Naive thymus-derived CD4-positive, alpha-beta T cell (primary cell): ENCODE measurements at places on chromosomes 11 and 22.

DNA sequence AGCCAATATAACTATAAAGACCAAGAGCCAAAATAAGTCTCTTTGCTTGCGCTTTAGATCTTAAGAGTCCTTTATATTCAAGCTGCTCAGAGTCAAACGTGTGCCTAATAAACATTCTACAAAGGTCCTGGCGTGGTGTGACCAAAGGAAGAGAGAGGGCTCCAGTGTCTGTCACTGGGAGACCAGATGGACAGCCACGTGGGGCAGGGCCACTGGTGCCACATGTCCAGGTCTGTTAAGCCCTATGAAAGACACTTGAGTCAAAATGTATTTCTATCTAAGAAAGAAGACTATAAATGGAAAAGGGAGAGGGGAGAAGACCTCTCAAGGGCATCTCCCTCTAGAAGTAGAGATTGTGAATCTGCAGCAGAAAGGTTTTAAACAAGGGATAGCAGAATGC lies 32.2 kb upstream of the EHF start:
- no peak for DNase-seq

DNA sequence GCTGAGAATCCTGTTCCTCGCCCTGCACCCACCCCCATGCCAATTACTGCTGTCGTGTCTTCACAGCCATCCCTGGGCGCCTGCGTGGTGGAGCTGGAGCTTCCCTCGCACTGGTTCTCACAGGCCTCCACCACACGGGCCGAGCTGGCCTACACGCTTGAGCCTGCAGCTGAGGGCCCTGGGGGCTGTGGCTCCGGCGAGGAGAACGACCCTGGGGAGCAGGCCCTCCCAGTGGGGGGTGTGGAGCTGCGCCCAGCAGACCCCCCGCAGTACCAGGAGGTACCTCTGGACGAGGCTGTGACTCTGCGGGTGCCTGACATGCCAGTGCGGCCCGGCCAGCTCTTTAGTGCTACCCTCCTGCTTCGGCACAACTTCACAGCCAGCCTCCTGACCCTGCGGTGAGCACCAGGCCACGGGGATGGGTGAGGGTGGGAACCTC lies 4.3 kb downstream of the TMEM132A start:
- no peak for DNase-seq

- no peak for DNase-seq
Observed at GRCh38 chr22:20213833-20214708, 54.0 kb downstream of the RTN4R start.

- no peak for DNase-seq
Observed at GRCh38 chr11:17408026-17408425, 19.6 kb upstream of the KCNJ11 start.

- no peak for DNase-seq
Observed at GRCh38 chr11:119878990-119879389, 150.0 kb upstream of the NECTIN1 start.

- DNase-seq, result no peak
Observed at GRCh38 chr11:724049-724777, 18.2 kb downstream of the EPS8L2 start.

- peak; percentile 52 for DNase-seq
Observed at GRCh38 chr11:65625628-65626342, 10.2 kb downstream of the PCNX3 start.

DNA sequence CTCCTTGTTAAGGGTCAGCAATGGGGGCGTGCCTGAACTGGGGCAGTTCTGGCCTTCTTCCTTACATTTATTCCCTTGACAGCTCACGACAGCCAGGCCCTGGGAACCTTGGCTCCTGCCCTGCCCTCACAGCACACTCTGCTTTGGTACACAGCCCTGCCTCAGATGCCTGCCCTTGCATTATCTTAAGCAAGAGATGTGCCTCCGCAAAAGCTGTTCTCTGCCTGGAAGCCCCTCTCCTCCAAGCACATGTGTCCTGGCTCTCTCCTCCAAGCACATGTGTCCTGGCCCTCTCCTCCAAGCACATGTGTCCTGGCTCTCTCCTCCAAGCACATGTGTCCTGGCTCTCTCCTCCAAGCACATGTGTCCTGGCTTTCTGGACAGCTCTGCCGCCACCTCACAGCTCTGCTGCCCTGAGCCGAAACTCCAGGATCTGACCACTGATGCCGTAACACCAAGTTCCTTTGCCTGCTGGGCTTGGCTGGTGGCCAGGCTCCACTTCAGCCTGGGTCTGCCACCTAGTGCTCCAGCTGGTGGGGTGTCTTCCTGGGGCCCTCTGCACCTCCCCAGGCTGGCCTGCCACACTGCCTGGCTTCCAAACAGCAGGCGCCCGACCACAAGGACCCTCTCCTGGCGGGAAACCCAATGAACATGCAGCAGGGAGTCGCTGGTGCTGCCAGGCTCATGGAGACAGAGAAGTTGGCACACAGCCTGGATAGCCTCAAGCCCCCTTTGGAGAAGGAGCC lies 53.0 kb downstream of the SCUBE1 start:
- DNase-seq, result no peak

GRCh38 chr11:71197096-71197495 lies 55.3 kb downstream of the SHANK2 start:
- no peak for DNase-seq

DNA sequence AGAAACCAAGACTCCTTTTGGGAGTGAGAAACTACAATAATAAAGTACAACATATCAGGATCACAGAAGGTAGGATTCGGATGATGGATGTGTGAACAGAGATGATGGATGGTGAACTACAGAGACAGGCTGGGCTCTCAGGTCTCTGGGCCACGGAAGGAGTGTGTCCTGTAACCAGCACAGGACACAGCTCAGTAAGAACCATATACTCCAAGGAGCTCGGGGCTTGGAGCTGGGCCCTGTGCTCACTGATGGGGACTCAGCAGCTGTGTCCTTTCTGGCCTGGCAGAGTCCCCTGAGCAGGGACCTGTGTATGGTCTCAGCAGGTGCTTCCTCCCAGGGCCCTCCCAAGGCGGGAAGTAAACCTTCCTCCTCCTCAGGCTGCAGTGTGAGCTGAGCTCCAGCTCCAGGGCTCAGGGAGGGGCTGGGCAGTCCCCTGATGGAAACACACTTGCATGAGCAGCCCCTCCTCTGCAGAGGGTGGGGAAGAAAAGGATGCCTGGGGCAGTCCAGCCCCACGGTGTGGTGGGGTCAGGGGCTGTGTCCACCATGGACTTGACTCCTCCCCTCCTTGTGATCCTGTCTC lies 39.8 kb upstream of the TOP3B start:
- no peak for DNase-seq

DNA sequence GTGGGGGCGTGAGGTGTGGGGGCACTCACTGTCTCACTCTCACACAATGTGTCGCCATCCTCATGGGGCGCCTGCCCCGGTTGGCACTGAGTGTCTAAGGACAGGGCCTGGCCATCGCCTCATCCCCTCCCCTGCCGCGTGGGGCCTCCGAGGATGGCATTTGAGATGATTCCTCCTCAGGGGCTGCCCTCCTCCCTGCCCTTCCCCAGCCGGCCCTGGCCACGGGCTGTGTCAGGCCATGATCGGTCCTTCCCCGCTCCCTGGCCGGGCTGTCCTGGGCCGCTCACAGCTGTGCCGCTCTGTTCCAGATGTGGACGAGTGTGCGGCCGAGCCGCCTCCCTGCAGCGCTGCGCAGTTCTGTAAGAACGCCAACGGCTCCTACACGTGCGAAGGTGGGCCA lies 4.5 kb downstream of the CRELD2 start:
- no peak for DNase-seq

- no peak for DNase-seq
Observed at GRCh38 chr11:14669958-14670357, 26.4 kb downstream of the PDE3B start.

DNA sequence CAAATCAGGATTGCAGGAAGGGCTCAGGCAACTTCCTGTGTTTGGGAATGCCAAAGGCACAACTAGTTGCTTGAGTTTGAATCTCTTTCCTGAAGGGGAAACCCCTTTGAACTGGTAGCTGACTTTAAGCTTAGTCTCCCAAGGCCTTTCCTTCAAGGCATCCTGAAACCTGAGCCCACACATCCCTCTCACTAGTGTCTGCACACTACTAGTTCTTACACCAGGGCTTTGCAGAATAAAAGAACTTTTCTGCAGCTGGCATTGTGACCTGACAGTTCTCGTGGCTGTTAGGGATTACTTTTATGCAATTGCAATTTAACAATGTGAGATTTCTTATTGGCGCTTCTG lies 95.4 kb downstream of the EXT2 start:
- no peak for DNase-seq

- no peak for DNase-seq
Observed at GRCh38 chr22:20508815-20509271, 1.4 kb downstream of the MED15 start.

DNA sequence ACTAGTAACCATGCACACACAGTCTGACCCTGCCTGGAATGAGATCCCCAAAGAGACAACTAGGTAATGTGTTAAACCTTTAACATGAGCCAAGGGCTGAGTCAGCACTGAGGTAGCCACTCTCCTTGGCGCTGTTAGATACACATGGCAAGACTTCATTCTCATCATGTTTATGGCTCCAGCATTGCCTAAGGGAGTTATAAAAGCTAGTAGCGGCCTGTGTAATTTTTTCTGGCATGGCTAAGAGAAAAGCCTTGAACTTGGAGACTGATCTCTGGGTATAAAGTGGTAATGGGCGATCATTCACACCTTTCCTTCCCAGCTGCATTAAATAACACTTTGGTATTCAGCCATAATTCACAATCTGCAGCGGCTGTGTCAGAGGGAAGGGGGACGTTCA lies 779.7 kb upstream of the LRRC4C start:
- DNase-seq, result no peak
